ENCODE measurements at places on chromosomes 12 and 14.

DNA sequence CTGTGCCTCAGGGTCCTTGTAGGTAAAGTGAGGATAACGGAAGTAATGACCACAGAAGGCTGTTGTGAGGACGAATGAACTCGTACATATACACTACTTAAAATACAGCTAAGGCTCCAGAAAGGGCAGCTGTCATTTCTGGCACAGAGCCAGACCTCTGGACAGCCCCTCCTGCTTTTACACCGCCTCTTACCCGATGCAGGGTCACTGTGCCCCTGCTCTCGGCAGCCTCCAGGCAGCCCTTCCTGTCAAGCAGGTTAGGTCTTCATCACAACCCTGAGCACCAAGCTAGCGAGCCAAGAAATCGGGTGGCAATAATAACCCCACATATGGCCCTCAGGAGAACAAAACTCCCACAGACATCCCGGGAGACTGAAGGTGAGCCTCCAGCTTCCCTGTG, 8.5 kb downstream of the TMEM229B start:
- DNase-seq: no peak

DNA sequence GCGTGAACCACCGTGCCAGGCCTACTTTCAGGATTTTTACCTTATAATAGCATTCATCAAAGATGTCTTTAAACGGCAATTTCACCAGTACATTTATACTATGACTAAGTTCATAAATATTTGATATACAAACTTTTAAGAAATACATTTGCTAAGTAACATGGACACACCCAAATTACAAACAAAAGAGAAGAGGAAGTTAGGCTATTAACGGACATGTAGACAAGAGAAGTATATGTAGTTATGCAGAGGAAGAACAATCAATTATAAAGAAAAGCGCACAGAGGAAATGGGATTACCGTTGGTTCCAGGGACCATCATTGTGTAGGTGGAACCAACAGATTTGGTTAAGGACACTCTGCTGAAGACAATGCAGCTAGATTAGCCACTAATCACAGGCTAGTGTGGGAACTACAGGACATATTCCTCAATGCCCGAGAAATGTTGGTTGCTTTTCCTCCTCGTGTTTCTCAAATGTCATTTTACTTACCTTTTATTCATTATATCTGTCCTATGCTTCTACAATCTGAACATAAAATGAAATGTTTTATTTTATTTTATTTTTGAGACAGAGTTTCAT, 24.0 kb upstream of the PKP2 start:
- DNase-seq: no peak

GRCh38 chr12:59839514-59839913, 243.7 kb downstream of the SLC16A7 start:
- DNase-seq: no peak

DNA sequence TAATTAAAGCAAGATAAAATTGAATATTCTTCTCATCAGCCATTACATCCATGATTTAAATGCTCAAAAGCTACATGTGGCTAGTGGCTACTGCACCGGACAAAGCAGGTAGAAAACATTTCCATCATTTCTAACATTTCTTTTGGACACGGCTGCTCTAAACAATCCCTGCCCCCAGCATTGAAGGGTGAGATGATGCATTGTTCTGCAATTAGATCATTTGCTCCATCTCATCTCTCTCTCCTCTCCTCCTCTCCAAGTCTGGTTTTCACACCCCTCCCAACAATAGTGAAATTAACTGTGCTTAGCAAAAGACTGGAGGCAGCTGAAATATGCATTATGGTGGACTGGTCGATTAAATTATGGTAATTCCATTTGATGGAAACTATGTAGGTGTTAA, 288.5 kb downstream of the KSR2 start:
- DNase-seq: no peak

- no peak for DNase-seq
Observed at GRCh38 chr12:92436856-92437255, 265.9 kb upstream of the PLEKHG7 start.

DNA sequence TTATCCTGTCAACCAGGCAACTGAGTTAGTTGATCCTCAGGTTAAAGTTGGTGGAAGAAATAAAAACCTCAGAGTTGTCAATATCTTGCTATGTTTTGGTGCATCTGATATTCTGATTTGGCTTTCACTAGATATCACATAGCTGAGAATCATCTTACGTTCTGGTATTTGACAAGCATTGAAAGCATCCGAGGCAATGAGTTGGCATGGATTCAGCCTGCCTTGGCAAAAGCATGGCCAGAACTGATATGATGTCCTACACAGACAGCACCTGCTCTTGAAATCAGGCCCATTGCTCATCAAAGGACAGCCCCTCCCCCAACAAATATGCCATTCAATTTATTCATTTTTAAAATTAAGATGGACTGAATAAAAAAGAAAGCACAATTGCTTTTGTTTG, 320.7 kb upstream of the ATP2B1 start:
- peak; percentile 39 for DNase-seq

Data from right hindlimb (tissue), 1 donor.